G401 (cell line): ENCODE measurements at places on chromosomes 12 and 14. TPM values are rescaled to one million over a fixed set of nuclear protein-coding genes. Genes with fewer than 3 reads are reported as not detected.

Gene GLT8D2
- 9.5 and 19.2 TPM in 2 replicates for total RNA-seq

DNA sequence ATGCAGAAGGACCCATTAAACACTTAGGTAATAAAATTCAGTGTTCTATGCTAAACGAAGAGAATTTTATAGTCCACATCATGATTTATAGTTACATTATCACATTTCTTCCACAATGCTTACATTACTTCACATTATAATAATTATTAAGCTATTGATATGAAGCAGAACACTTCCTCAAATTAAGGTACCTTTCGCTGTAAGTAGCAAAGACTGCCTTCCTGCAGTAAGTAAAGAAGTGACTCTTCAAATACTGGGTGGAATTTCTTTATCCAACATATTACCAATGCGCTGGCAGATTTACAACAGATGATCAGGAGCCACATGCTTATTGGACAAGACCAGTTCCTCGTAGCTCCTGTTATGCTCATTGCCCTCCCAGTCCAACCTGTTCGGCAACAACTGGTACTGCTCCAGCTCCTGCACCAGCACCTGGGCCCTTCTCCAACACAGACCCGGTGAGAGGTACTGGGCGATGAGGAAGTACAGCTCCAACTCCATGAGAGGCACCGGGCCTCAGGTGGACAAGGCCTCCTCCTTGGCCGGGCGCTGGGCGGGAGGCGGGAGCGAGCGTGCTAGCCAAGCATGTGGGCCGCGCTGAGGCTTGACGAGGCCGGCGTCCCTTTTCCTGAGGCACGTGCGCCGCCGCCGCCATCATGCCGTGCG, 210.7 kb upstream of the ATP2B1 start:
- no peak for DNase-seq

- DNase-seq, result no peak
Observed at GRCh38 chr12:124581307-124582107, 14.1 kb upstream of the NCOR2 start.

Gene DLK1
- 4.4 and 6.1 TPM in 2 replicates for total RNA-seq

DNA sequence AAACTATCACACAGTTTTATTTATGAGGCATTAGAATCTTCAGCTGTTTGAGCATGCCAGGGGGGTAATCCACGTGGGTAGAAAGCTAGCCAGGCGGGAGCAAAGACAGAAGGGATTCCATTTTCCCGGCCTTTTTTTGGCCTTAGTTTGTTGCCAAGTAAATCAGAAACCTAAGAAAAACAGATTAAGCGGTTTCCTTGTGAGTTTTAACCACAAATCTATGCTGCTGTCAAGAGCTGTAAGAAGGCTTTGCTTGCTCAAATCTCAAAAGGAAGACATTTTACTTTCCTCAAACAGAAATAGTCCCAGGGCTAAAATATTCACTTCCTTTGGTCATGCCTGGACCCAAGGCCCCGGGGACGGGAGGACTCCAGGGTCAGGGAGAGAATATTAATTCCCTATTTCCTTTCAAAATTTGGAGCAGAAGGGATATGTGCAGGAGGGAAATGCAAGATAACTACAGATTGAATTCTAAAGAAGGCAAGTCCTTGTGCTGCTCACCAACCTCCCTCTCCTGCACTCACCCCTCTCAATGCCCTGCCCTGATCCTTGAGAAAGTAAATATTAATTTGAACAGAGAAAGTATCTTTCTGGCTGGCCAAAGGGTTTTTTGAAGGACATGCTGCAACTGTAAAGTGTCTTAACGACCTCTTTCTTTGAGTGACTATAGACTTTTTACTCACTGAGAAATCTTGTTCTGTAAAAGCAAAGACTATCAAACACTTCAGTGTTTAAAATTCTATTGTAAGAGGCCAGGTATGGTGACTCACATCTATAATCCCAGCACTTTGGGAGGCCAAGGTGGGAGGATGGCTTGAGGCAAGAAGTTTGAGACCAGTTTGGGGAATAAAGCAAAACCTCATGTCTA, 75.7 kb downstream of the HSD17B6 start:
- no peak for DNase-seq

DNA sequence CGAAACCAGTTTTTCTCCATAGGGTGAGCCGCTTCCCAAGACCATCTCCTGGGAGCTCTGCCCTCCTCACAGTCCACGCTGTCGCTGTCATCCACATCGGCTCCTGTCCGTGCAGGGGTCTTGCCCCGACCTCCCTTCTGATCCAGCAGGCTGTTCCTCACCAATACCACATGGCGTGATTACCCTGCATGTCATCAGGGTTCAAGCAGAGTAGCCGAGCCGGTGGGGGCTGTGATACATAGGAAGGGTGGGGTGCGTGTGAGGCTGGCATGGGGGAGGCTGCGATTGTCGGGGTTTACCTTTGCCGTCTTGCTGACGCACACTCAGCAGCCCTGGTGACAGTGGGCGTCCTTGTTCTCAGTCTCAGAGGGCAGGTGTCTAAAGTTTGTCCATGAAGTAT, 17.0 kb downstream of the TEDC1 start:
- no peak for DNase-seq

Gene DCAF4
- total RNA-seq, result 17.0 and 24.8 TPM in 2 replicates

Gene MIP
- not detected in 2 replicates for total RNA-seq

DNA sequence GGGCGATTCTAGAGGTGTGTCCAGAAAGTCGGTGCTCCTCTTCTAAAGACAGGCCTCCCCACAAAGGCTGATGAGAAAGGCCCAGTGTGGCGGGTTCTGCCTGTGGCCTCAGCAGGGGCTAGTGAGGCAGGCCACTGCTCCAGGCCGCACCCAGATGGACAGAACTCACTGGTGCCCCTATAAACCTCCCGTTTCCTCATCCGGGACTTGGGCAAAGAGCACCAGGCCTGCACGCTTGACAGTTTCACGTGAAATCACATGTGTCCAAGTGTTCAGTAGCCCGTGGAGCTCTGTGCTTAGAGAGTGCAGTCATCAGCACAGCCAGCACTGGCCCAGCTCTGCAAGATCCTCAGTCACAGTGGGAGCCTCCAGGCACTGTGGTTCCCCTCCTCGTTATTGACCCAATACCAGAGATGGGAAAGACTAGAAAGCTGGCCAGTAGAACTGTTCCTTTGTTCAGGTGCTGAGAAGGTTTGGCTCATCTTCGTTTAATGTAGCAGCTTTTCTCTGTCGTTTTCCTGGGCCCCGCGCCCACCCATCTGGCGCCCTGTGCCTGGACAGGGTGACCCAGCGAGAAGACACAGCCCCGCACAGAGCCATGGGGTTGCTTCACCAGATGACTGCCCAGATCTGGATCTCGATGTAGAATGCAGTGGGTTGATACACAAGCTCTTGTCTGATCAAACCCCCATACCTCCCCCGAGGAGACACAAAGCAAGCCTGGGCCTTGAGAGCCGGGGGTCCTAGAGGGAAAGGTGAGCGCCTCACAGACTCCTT, 26.3 kb downstream of the IL31 start:
- no peak for DNase-seq

GRCh38 chr14:75242546-75243273, 35.9 kb upstream of the FOS start:
- DNase-seq, result no peak

Gene TRHDE
- total RNA-seq, result not detected in 2 replicates

GRCh38 chr12:117710121-117710520, 258.7 kb downstream of the KSR2 start:
- DNase-seq, result no peak

Gene MFAP5
- total RNA-seq, result not detected in 2 replicates

- no peak for DNase-seq
Observed at GRCh38 chr12:51687177-51687576, 96.1 kb downstream of the SCN8A start.

DNA sequence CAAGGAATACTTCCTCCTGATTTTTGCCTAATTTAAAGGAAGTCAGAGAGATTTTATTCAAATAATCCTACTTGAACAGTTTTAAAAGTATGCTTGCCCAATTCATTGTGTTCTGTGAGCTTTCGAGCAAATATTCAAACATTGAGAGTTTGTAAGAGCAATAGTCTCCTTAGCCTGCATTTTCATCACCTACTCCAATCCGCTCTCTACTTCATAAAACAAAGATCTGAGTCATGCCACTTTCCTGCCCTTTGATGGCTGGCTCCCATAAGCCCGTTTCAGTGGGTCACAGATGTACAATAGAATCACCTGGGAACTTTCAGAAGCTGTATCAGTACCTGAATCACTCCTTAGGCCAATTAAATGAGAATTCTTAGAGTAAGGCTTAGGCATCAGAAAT, 319.2 kb downstream of the PDZRN4 start:
- DNase-seq, result no peak

GRCh38 chr12:107485731-107486130, 199.9 kb upstream of the PWP1 start:
- DNase-seq, result no peak
